ENCODE measurements at places on chromosomes 12 and 14. TPM values are rescaled to one million over a fixed set of nuclear protein-coding genes. Genes with fewer than 3 reads are reported as not detected.

DNA sequence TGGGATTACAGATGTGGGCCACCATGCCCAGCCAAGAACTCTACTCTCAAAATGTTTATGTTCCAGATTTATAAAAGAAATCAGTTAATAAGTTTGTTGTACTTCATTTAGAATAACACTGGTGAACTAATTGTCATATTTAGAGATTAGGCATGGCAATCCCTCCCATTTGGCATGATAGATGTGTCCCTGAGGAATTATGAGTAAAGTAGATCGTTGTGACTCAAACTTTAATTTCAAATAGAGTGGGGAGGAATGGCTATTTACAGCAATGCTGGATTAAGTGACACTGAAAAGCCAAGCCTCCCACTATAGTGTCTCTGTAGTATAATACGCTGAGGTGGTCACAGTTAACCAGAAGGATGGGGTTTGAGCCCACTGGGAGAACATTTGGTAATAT, 39.3 kb upstream of the RTRAF start:
- H3K4me1 ChIP-seq = no peaks in the 10 kb centered on the region
- H3K27ac ChIP-seq = no peak overlapping the region
- no peak for DNase-seq
- no peaks in the 10 kb centered on the region for H3K27me3 ChIP-seq

- H3K27me3 ChIP-seq = no peaks in the 10 kb centered on the region
- no peak overlapping the region for H3K27ac ChIP-seq
- H3K4me3 ChIP-seq = no peak overlapping the region
- DNase-seq = no peak
- no peaks in the 10 kb centered on the region for H3K36me3 ChIP-seq
These were observed 14.4 kb upstream of the HIP1R start for GRCh38 chr12:122820838-122821271.

The TTC8 gene
- 13.5 TPM for total RNA-seq

The CCDC175 gene
- 0.19 TPM for total RNA-seq

The GLIPR1L1 gene
- total RNA-seq = 1.7 TPM

DNA sequence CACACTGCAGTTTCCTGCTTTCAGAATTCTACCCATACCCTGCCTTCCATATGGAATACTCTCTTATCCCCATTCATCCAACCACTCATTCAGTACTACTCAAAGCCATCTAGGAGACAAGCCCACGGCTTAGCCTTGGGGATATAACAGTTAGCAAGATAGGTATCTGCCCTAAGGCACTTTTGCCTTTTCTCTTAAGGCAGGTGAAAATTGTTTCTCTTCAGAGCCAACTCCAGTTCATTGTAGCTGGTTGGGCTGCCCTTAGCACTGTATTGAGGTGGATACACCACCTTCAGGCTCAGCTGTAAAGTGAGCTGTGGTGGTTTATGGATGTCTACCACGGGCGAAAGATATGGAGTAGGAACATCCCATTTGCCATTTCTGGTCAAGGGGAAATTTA, 729.7 kb upstream of the TBX3 start:
- H3K36me3 ChIP-seq = no peaks in the 10 kb centered on the region
- no peak overlapping the region for H3K27ac ChIP-seq
- H3K4me3 ChIP-seq = no peak overlapping the region
- DNase-seq = no peak

- no peaks in the 10 kb centered on the region for H3K4me1 ChIP-seq
- DNase-seq = no peak
- no peak overlapping the region for H3K4me3 ChIP-seq
- no peaks in the 10 kb centered on the region for H3K27me3 ChIP-seq
- H3K27ac ChIP-seq = no peak overlapping the region
- no peaks in the 10 kb centered on the region for H3K36me3 ChIP-seq
These were observed 7.4 kb upstream of the PLEKHG6 start for GRCh38 chr12:6303071-6303470.

DNA sequence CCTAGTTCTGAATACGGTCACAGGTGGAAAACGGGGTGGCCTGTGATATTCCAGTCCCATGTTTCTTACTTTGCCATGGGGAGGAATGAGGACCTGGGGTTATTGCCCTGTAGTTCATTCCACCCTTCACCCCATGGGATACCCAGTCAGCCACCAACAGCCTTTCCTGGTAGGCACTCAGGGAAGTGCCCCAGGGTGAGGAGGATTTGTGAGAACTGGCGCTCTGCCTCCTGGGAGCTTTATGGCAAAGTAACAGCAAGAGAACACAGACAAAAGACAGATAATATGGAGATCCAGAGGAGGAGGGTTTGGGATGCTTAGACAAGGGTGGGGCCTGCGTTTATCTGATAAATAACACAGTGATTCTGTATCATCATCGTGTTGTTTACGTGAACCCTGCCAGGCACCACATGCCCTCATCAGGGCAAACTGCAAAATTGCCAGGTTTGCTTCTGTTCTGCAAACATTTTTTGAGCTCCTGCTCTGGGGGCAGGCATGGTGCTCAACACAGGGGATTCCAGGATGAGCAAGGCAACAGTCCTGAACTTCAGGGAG, 223.5 kb downstream of the SLC41A2 start:
- H3K36me3 ChIP-seq = no peaks in the 10 kb centered on the region
- H3K27ac ChIP-seq = no peak overlapping the region
- no peak overlapping the region for H3K4me3 ChIP-seq

The TMEM119 gene
- total RNA-seq = 0.48 TPM

GRCh38 chr14:77043177-77043983, 14.9 kb upstream of the IRF2BPL start:
- no peak for DNase-seq
- no peaks in the 10 kb centered on the region for H3K36me3 ChIP-seq
- no peak overlapping the region for H3K27ac ChIP-seq
- H3K4me1 ChIP-seq = peaks cover 25% of the 10 kb centered on the region

The TAPBPL gene
- total RNA-seq = 0.67 TPM

DNA sequence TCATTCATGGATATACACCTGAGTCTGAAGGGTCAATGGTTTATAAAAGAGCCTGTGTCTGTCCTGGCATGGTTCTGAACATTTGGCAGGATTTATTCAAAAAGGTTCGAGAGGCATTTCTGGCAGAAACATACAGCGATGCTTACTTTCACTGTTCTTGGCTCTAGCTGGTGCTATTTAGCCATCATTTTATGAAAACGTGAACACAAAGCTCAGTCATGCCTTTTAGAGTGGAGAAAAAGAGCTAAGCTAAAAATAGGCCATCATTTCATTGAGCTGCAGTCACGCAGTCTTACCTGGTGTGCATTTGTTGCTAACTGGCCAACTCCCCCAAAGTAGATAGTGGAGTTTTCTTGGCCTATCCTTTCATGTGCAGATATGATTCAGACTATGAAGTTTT, 1209.5 kb downstream of the SLC16A7 start:
- H3K4me3 ChIP-seq = no peak overlapping the region
- H3K4me1 ChIP-seq = no peaks in the 10 kb centered on the region
- no peaks in the 10 kb centered on the region for H3K36me3 ChIP-seq
- no peaks in the 10 kb centered on the region for H3K27me3 ChIP-seq

The MIPOL1 gene
- total RNA-seq = 23.9 TPM

GRCh38 chr14:98069712-98070171, 1202.3 kb downstream of the BCL11B start:
- H3K36me3 ChIP-seq = no peaks in the 10 kb centered on the region
- H3K4me1 ChIP-seq = peaks cover 2% of the 10 kb centered on the region
- 0 out of 2 replicates have a peak overlapping the region, but pooled peaks have one; percentile 23 for H3K27ac ChIP-seq
- no peaks in the 10 kb centered on the region for H3K27me3 ChIP-seq
- DNase-seq = peak; percentile 48

DNA sequence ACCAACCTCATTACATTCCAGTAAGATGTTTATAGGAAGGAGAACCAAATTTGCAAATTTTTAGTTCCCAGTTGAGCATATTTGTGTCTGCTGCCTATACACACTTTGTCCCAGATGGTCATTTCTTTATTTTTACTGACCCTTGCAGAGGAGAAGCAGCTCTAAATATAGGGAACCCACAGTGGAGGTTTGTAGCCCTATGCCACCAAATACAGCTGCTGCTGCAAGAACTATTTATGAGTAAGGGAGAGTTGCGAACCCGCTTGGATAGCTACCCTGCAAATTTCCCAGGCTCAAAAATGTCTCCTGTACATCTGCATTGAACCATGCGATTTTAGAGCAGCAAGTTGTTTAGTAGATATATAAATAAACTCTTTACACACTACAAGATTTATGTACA, 48.2 kb downstream of the NAV3 start:
- no peak overlapping the region for H3K4me3 ChIP-seq
- no peaks in the 10 kb centered on the region for H3K36me3 ChIP-seq
- no peak for DNase-seq
- no peaks in the 10 kb centered on the region for H3K4me1 ChIP-seq
- no peaks in the 10 kb centered on the region for H3K27me3 ChIP-seq

Measured in H1 (cell line).